ENCODE measurements at places on chromosomes 4 and X.

GRCh38 chr4:142473960-142474338 lies 372.2 kb downstream of the INPP4B start:
- DNase-seq: no peak

- DNase-seq: no peak
Observed at GRCh38 chr4:105758958-105759357, 50.4 kb downstream of the GSTCD start.

GRCh38 chr4:35939751-35940150 lies 304.6 kb downstream of the ARAP2 start:
- no peak for DNase-seq

GRCh38 chrX:360496-361150 lies 26.1 kb downstream of the PPP2R3B start:
- DNase-seq: no peak

GRCh38 chr4:167885071-167885470 lies 207.3 kb upstream of the ANXA10 start:
- DNase-seq: no peak

- DNase-seq: no peak
Observed at GRCh38 chr4:171235521-171235920, 577.7 kb upstream of the GALNTL6 start.

GRCh38 chr4:76148142-76148865 lies at the start of gene NUP54:
NUP54 (minus strand) TSS chr4:76148397; CDS start chr4:76148374, 23 bp downstream.
- peak; percentile 75 for DNase-seq

DNA sequence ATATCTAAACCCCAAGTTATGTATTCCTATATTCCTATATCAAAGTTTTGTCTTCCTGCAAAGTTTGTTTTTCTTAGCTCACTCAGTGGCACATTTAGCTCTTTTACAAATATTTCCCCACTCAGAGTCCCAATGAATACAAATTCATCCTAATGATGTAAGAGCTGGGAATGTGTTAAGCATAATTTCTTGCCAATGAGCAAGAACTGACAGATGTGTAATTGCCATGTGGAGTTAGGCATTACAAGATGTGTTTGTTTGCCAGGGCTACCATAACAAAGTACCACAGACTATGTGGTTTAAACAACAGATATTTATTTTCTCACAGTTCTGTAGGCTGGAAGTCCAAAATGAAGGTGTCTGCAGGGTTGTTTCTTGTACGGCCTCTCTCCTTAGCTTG lies 302.1 kb downstream of the KCTD8 start:
- no peak for DNase-seq

- no peak for DNase-seq
Observed at GRCh38 chrX:153973127-153974002, 811 bp downstream of the TMEM187 start.

DNA sequence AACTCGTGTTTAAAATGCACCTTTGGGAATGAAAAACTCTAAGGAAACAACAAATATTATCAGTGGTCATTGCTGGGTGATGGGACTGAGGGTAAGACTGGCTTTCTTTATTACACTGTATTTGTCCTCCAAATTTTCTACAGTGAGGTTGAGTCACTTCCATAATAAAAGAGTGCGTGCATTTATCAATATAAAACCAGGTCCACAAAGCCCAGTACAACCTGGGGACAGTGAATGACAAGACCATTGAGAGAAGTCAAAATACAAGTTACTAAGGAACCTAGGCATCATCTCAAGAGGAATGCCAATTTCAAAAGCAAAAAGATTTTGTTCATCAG lies 76.4 kb downstream of the MAGED4 start:
- no peak for DNase-seq

- no peak for DNase-seq
Observed at GRCh38 chr4:89878611-89879010, 16.0 kb upstream of the MMRN1 start.

DNA sequence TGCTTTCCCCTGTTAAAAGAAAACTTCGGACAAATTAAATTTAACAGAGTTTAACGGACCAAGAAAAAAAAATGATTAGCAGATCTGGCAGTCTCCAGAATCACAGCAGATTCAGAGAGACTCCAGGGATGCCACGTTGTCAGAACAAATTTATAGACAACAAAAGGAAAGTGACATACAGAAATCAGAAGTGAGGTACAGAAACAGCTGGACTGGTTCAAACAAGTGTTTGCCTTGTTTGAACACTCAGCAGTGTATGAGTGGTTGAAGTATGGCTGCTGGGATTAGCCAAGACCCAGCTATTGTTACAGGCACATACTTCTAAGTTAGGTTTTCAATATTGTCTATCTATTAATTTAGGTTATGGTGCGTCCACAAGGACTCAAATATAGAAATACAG lies 19.1 kb downstream of the PIR start:
- no peak for DNase-seq

DNA sequence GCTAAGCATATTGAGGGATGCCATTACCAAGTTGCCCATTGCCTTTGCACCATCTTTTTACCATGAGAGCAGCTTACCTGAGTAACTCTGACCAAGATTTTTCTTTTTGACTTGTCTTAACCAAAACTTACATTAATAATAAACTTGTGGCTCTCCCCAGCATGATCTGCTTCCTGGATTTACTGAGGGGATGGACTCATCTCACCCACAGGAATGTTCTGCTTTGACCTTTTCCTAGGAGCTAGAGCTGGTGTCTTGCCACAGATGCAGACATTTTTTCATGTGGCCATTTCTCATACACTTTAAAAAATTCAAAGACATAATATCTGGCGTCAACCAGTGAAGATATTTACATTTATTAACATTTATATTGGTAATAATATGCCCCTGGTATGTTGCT lies 79.2 kb upstream of the EFHC2 start:
- no peak for DNase-seq

DNA sequence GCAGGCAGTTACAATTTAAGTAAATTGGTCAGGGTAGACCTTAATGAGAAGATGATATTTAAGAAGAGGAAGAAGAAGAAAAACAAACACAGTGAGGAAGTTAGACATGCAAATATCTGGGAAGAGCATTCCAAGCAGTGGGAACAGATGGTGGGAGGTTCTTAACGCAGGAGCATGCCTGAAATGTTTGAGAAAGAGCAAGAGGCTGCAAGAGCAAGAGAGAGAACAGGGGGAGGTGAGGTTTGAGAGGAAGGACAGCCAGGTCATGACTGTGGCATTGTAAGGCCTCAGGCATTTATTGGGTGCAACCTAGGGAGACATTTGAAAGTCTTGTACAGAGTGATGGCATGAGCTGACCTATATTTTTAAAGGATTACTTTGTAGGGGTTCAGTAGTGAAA lies 136.0 kb downstream of the UGT8 start:
- DNase-seq: no peak

- DNase-seq: no peak
Observed at GRCh38 chr4:19575924-19576323, 675.8 kb upstream of the SLIT2 start.

GRCh38 chr4:40193578-40193977 lies 3.3 kb upstream of the RHOH start:
- DNase-seq: no peak

GRCh38 chr4:139025841-139026240 lies 10.3 kb downstream of the NOCT start:
- DNase-seq: no peak

DNA sequence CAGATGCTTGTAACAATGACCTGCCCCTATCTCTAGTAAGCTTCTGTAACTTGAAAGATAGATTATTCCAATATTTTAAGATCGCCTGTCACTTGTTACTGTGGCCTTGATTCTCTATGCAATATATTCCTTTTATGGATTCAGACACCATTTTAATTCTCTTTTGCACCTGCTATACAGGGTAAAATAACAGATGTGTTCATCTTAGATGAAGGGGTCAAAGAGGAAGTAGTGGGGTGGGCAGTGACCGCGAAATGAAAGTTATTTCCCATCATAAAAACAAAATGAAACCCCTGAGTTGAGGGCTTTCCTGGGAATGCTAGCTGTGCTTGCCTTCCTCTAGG lies 175.9 kb downstream of the TSPAN5 start:
- no peak for DNase-seq

GRCh38 chr4:171266671-171267070 lies 546.5 kb upstream of the GALNTL6 start:
- DNase-seq: no peak

DNA sequence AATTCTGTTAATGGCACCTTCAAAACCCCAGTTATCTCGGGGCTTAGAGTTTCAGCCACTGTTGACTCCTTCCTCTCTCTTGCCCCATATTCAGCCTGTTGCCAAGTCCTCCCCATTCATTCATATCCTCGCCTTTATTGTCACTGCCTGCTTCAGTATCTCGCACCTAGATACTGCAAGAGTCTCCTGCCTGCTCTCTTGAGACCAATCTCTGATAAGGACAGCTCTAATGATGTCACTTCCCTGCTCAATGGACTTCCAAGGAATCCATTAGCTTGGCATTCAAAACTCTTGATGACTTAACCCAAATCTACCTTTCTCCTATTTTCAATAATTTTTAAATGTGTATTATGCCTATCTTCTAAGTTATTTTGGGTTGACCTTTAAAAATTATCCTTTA lies 1.1 kb upstream of the UBE2A start:
- no peak for DNase-seq

- no peak for DNase-seq
Observed at GRCh38 chr4:52107336-52107735, 56.2 kb downstream of the SPATA18 start.

GRCh38 chrX:14672611-14673172 lies 143.4 kb downstream of the GLRA2 start:
- DNase-seq: no peak

- no peak for DNase-seq
Observed at GRCh38 chr4:142158980-142159379, 522.6 kb downstream of the IL15 start.

DNA sequence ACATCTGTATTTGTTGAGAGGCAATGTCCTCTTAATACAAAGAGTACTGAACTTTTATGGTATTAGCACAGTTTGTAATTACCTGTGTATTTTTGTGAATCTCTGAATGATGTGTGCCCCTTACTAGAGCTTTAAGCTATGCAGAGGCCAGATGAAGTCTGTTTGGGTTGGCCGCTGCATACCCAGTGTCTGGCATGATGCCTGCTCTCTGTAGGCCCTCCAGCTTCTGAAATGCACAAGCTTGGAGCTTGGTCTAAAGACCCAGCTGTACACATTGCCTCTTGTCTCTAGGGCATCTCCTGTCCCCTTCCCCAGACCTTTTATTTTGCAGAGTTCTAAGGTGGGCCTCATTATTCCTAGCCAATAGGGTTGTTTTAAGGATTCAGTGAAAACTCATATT lies 68.6 kb downstream of the CDS1 start:
- DNase-seq: no peak

- DNase-seq: no peak
Observed at GRCh38 chr4:82988323-82988832, 22.2 kb downstream of the LIN54 start.

DNA sequence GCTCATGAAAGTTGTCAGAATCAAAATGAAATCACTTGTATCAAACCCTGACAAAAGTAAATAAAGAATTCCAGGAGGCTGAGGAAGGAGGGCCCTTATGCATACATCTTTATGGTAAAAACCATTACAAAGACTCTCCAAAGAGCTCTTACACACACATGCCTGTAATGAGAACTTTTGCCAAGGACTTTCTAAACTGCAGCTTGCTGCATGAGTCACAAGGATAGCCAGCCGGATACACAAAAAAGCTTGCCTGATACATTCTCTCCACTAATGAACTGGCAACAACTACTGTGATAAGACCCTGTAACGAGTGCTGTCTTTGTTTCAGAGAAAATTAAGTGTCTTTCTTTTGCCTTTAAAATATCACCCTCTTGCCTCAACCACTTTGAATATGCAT lies 618.1 kb downstream of the PPP4R3C start:
- DNase-seq: no peak

- no peak for DNase-seq
Observed at GRCh38 chr4:73272816-73273215, 14.2 kb upstream of the ANKRD17 start.

DNA sequence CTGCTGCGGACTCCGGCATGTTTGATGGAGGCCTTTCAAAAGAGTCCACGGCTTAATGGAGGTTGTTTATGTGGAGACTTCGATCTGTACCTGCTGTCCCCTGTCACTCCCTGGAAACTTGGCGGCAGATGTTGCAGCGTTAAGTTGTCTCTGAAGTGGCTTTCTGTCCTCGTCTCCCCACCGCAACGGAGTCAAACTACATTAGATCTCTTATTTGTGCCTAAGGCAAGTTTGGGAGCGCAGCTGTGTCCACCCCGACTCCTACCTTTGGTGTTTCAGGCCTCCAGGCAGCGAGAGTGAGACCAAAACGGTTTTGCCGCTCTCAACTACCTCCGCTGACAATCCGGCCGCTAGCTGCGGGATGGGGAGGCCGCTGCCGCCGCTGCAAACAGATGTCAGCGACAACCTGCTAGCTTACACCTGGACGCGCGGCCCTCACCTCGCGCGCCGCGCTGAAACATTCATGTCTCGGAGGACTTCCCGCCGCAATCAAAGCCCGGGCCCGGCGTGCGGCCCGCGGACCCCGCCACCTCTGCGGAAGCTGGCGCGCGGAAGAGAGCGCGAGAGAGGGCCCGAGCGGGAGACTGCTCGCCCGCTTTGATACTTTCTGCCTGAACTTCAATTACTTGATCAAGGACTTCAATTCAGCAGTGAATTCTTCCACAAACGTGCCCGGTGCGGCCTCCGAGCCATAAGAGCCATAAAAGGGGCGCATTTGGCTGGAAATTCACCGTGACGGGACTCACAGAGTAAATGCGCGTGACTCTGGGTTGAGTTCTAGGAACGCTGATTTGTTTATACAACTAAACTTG lies 108.4 kb downstream of the ANTXR2 start:
- no peak for DNase-seq

DNA sequence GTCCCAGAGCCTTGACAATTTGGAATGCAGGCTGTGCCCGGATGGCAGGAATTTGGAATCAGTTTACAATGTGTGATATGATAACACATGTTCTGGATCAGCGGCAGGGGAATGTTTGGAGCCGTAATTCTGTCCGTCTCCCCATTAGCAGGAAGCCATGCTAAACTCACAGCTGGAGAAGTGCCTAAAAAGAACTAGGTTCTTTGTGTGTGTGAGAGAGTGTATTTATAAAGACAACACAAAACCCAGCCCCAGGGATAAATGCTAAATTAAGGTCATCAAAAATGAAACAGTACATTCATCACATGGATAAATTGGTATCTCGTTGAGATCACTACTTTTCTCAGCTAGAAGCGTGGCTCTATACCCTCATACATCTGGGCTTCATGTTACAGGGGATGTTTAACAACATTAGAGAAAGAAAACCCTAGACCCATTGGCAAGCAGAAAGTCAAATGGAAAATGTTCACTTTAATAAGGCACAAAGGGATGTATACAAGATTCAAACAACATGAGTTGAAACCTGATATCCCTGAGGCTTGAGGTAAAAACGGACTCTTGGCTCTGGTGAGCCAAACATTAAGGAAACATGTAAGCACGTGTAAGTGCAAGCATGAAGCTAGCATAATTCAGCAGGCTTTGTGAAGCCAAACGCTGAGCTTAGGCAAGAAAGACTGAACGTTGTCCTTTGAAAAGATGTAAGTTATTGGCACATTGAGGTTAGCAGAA lies 18.0 kb upstream of the TMEM131L start:
- no peak for DNase-seq

All from NCI-H1417 treated with DMSO at 0.1 percent for 48 hours (cell line).